ENCODE measurements at places on chromosomes 1 and 21. TPM values are rescaled to one million over a fixed set of nuclear protein-coding genes. Genes with fewer than 3 reads are reported as not detected.

DNA sequence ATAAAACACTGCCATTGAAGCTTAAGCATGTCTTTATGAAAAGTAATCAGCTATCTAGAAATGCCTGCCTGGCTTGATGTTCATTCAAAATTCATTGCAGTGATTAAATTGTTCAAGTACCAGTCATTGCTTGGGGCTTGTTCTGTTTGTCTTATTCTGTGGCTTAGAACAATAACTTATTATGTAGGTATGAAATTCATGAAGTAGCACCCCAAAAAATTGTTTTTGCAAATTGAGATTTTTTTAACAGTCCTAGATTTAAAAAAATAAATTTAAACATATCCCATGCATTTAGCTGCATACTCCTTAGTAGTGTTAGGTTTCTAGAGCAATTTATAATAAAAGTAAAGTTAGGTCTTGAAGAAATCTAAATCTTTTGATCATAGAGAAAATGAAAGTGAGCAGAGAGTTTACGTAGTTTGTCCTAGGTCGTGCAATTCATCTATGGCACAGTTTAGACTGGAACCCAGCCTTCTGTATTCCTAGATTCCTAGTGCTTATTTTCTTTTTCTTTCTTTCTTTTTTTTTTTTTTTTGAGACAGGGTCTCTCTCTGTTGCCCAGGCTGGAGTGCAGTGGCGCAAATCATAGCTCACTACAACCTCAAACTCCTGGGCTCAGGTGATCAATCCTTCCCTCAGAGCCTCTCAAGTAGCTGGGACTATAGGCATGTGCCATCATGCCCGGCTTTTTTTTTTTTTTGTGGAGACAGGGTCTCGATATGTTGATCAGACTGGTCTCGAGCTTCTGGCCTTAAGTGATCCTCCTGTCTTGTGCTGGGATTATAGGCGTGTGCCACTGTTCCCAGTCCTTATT lies 9.3 kb downstream of the MIER1 start:
- no peaks in the 10 kb centered on the region for H3K36me3 ChIP-seq
- no peak for DNase-seq
- no peaks in the 10 kb centered on the region for H3K27me3 ChIP-seq
- peaks cover 19% of the 10 kb centered on the region for H3K4me1 ChIP-seq
- no peak overlapping the region for H3K4me3 ChIP-seq
- no peak overlapping the region for H3K27ac ChIP-seq

GRCh38 chr1:209756615-209757445 lies 977 bp downstream of the TRAF3IP3 start:
- DNase-seq: no peak
- no peaks in the 10 kb centered on the region for H3K27me3 ChIP-seq
- H3K27ac ChIP-seq: no peak overlapping the region
- H3K36me3 ChIP-seq: no peaks in the 10 kb centered on the region

DNA sequence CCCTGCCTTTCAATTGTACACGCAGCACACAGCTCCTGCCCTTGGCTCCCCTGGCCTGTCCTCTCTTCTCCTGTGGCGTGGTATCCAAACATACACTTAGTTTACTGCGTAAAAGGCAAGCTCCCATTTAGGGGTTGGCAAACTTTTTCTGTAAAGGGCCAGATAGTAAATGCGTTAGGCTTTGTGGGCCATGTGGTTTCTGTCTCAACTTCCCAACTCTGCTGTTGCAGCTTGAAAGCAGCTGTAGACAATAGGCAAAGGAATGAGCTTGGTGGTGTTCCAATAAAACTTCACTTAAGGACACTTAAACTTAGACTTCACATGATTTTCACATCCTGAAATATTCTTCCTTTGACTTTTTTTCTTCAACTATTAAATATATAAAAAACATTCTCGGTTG lies 63.3 kb downstream of the RHOU start:
- DNase-seq: no peak

- no peaks in the 10 kb centered on the region for H3K36me3 ChIP-seq
- H3K27ac ChIP-seq: no peak overlapping the region
- H3K4me1 ChIP-seq: no peaks in the 10 kb centered on the region
- DNase-seq: peak; percentile 55
Observed at GRCh38 chr1:46533179-46533864, 18.1 kb downstream of the KNCN start.

GRCh38 chr1:3745590-3746381 lies 6.5 kb upstream of the CCDC27 start:
- peaks cover 30% of the 10 kb centered on the region for H3K4me1 ChIP-seq
- no peaks in the 10 kb centered on the region for H3K27me3 ChIP-seq
- DNase-seq: no peak
- no peak overlapping the region for H3K27ac ChIP-seq
- peaks cover 13% of the 10 kb centered on the region for H3K36me3 ChIP-seq

DNA sequence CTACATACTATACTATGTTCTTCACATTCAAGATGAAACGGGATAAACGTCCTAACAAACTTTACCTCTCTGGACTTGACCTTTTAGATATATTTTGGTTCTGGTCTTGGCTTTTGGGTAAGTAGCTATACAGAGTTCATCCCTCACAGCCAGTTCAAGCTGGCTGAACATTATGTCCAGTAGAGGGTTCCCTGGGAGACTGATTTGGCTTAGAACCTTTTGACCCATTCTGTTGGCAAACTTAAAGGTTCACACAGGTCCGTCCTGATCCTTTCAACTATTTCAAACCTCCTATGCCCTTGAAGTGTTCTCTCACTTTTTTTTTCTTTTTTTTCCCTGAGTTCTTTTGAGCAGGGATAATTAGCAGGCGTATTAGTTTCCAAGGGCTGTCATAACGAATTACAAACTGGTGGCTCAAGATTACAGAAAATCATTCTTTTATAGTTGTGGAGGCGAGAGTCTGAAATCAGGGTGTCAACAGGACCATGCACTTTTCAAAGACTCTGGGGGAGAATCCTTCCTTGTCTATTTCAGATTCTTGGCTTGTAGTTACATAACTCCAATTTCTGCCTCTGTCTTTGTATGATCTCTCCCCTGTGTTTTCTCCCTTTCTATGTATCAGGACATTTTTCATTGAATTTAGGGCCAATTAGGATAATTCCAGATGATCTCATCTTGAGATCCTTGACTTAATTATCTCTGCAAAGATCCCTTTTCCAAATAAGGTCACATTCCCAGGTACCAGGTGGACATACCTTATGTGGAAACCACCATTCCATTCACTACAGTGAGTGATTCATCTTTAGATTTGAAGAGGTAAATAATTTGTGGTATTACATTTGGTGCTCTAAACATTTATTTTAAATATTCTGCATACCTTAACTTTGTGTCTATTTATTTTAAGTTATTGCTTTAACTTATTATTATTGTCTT lies 257.4 kb upstream of the USP25 start:
- no peak overlapping the region for H3K27ac ChIP-seq
- H3K27me3 ChIP-seq: no peaks in the 10 kb centered on the region
- H3K4me1 ChIP-seq: no peaks in the 10 kb centered on the region
- no peak overlapping the region for H3K4me3 ChIP-seq
- no peaks in the 10 kb centered on the region for H3K36me3 ChIP-seq
- no peak for DNase-seq

GRCh38 chr1:2148691-2149090 lies 45.9 kb downstream of the FAAP20 start:
- H3K4me3 ChIP-seq: no peak overlapping the region
- no peaks in the 10 kb centered on the region for H3K27me3 ChIP-seq
- H3K36me3 ChIP-seq: peaks cover 9% of the 10 kb centered on the region
- no peak overlapping the region for H3K27ac ChIP-seq
- no peaks in the 10 kb centered on the region for H3K4me1 ChIP-seq

- H3K4me3 ChIP-seq: no peak overlapping the region
- no peaks in the 10 kb centered on the region for H3K4me1 ChIP-seq
- H3K27me3 ChIP-seq: no peaks in the 10 kb centered on the region
- H3K27ac ChIP-seq: no peak overlapping the region
- H3K36me3 ChIP-seq: no peaks in the 10 kb centered on the region
Observed at GRCh38 chr21:28359300-28359699, 633.4 kb downstream of the LTN1 start.

DNA sequence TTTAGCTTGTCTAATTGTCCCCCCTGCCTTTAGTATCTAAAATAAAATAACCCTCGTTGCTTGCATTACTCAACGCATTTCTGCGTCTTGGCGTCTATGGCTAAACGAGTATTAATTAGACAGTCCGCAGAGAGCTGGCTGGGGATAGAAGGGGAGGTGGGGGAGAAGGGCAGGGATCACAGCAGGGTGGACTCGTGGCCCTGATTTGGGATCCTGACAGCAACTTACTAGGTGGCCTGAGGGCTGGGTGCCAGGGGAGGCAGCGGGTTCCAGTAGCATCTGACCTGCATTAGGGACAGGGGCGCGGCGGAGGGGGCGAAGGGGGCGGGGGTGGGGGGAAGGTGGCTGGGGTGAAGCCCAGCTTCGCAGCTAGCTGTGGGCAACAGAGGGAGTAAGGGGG lies 1.1 kb upstream of the BACE2 start:
- H3K36me3 ChIP-seq: no peaks in the 10 kb centered on the region
- peaks cover 32% of the 10 kb centered on the region for H3K4me1 ChIP-seq
- H3K27ac ChIP-seq: peak overlapping the region; percentile 93
- H3K27me3 ChIP-seq: no peaks in the 10 kb centered on the region

GRCh38 chr21:43987509-43987908 lies 24.6 kb upstream of the TRAPPC10 start:
- no peaks in the 10 kb centered on the region for H3K4me1 ChIP-seq
- H3K27me3 ChIP-seq: no peaks in the 10 kb centered on the region
- DNase-seq: no peak
- no peak overlapping the region for H3K4me3 ChIP-seq

LHX8 gene
- total RNA-seq: 1.9 TPM

MX1 gene
- total RNA-seq: 62.6 TPM

HNRNPR gene
- 103 TPM for total RNA-seq

MXRA8 gene
- total RNA-seq: 143 TPM

CYYR1 gene
- 17.5 TPM for total RNA-seq

ICOSLG gene
- 2.9 TPM for total RNA-seq
